ENCODE measurements at places on chromosomes 7 and 10. TPM values are rescaled to one million over a fixed set of nuclear protein-coding genes. Genes with fewer than 3 reads are reported as not detected.

Gene CUZD1
- 0.41 TPM for total RNA-seq

DNA sequence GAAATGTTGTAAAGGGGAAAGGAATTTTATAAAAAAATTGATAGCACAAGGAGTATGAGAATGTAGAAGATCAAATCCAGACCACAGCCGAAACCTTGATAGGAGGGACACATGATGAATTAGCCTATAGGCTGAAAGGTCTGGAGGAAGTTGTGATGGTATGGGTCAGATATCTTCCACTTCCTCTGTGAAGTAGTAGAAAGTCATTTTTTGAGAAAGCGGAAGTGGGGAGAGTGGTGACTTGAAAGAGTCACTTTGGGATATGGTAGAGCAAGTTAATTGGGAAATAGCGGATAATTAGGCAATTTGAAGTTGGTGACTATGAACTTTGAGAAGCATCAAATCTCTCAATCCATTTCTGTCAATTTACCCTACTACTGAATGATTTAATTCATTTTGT is 99.4 kb downstream of the GRM8 start:
- DNase-seq = no peak

Gene CCL24
- total RNA-seq = not detected

DNA sequence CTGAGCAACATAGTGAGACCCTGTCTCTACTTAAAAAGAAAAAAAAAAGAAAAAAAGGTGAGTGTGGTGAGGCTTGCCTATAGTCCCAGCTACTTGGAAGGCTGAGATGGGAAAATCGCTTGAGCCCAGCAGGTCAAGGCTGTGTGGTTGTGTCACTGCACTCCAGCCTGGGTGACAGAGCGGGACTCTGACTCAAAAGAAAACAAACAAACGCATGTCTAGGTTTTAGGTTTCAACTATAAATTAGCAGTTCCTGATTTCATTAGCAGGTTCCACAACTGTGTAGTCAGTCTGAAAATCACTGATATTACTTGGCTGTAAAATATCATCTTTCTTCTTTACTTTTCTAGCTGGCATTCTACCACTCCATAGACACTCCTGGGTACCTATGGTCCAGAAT is 155.7 kb upstream of the HGF start:
- no peak for DNase-seq

DNA sequence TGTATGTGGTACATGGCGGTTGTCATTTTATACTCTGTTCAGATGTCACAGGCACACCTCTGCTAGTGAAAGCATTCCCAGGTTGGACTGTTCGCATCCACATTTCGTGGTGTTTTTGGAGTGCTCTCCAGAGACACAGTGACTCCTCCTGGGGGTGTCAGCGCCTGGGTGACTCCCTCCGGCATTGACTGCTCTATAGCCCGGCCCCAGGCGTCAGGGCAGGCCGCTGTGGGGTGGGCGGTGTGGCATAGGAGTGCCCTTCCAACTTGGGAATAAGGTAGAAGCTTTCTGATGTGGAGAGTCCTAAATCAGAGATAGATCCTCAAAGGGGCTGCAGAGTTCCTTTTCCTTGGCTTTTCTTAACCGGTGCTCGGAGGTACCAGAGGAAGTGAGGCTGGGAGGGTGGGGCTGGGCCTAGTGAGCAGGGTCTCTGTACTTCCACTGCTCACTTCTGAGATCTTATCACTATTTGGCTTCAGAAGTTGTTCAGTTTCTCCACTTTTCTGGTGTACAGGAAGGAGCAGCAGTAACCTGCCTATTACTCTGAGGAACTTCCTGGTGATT is 32.3 kb downstream of the CCNY start:
- no peak for DNase-seq

Gene COL13A1
- 2.0 TPM for total RNA-seq

DNA sequence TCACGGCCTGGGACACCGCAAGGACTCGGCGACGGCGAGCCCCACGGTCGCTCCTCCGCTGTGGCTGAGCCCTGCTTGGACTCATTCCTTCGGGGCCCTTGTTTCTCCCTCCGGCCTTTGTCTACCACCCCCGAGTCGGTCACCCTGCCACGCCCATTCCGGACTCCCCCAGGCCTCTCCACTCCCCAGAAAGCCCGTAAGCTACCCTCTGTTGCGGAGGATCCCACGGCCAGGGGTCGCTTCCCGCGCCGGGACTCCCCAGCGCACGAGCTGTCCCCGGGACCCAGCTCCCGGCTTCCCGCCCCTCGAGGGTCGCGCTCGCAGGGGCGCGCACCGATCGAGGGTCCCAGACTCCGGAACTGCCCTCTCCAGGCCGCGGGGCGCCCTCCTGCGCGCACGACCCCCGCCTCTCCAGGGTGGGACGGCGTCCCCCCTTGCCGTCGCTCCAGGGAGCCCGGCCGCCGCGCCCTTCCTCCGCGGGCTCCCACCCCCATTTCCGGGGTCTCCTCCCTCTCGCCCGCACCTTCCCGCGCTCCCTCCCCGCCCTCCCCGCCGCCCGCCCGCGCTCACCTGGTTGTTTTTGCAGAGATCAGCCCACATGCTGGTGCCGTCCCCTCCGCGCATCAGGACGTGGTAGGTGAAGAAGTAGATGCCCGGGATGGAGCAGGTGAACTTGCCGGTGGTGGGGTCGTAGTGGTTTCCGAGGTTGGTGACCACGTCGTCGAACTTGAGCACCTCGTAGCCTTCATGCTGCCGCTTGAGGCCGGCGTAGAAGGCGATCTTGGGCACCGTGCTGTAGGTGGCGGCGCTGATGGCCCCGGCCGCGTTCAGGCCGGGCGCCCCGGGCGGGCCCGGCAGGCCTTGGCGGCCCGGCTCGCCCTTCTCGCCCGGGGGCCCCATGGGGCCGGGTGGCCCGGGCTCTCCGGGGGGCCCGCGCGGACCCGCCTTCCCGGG is 1.5 kb downstream of the C1QL3 start:
- no peak for DNase-seq

Gene PALS2
- total RNA-seq = 174 TPM

DNA sequence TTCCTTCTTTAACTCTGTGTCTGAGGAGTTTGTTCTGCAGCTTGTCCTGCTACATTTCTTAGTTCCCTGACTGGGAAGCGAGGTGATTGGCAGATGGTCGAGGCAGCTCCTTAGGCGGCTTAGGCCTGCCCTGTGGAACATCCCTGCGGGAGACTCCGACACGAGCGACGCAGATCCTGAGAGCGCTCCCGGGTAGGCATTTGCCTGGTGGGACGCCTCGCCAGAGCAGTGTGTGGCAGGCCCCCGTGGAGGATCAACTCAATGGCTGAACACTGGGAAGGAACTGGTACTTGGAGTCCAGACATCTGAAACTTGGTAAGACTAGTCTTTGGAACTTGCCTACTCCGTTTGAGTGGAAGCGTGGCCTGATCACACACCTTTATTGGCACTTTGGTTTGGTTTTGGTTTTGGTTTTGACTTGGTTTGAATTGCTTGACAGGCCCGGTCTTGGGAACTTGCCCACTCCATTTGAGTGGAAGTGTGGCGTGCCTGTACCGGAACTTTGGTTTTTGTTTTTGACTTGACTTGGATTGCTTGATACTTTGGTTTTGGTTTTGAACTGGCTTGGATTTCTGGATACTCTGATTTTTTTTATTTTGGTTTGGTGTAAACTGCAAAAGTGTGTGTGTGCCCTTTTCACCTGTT is 42.6 kb downstream of the MAP3K8 start:
- no peak for DNase-seq

GRCh38 chr7:56483153-56483552 is 366.9 kb upstream of the NUPR2 start:
- no peak for DNase-seq
